ENCODE measurements at places on chromosomes 16 and 17.

DNA sequence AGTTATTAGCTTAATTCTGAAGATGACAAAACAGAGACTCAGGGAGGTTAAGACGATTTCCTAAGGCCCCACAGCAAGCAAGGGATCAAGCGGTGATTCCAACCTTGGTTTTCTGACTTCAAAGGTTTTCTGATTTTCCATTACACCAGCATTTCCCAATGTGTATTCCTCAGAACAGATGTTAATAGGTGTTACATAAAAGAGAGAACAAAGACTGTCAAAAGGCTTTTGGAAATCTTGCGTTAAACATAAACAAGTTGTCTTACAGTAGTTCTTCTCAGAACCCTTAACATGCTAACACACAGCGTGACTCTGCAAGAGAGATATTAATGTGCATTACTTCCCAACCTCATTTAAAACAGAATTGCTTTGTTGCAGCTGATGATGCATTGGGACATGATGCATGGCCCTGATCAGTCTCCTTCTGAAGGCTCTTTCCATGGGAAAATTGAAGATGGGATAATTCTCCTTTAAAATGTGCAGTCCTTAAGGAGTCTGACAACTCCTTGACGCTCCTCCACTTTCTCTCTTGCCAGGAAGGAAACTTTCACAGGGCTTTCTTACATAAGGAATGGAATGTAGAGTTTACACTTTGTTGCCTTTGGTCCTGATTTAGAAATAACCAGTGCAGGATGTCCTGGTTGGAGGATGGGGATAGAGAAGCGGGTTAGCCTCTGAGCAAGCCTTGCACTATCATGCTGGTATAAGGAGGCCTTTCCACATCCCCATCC is 21.5 kb upstream of the MMD start:
- DNase-seq, result no peak

DNA sequence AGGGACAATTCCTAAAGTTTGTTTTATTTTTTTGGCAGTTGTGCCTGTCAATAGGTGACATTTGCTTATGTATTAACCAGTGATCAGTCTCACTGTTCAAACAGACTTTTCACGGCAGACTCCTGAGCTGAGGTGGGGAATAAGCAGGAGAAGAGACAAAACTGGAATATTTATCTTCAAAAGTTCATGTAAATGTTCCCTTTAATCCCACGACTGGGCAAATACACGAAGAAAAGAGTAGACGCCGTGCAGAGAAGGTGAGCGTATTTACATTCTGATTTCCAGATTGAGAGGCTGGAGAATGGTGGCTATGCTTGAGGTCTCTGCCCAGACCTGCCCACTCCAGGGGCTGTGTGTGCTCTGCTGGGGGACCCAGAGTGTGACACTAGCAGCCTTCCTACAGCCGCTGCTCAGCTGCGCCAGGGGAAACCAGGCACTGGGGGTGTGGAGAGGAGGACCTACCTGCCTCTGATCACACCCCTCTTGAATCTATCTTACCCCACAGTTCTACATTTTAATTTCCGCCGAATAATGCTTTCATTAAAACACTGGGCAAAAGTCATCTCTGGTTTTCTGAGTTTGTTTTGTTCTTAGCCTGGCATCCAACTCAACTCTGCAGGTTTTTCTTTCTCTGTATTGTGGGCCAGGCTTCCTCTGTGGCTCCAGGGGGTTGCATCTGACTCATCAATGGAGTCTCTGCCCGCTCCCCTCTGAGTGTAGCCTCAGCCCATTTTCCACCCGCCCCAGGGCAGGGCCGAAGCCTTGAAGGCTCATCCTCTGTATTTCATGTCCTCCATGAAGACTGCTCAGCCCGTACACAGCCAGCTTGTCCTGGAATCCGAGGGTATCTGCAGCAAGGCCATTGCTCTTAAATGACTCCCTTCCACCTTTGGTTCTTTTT is 237.1 kb downstream of the NTN1 start:
- no peak for DNase-seq

GRCh38 chr17:64638552-64639203 is 23.4 kb downstream of the SMURF2 start:
- no peak for DNase-seq

GRCh38 chr16:74104022-74104421 is 192.6 kb upstream of the PSMD7 start:
- DNase-seq, result no peak

GRCh38 chr16:83248735-83249463 is 558.9 kb upstream of the HSBP1 start:
- no peak for DNase-seq

- DNase-seq, result peak; percentile 86
Measured at GRCh38 chr16:66741169-66741900, 10.1 kb downstream of the DYNC1LI2 start.

DNA sequence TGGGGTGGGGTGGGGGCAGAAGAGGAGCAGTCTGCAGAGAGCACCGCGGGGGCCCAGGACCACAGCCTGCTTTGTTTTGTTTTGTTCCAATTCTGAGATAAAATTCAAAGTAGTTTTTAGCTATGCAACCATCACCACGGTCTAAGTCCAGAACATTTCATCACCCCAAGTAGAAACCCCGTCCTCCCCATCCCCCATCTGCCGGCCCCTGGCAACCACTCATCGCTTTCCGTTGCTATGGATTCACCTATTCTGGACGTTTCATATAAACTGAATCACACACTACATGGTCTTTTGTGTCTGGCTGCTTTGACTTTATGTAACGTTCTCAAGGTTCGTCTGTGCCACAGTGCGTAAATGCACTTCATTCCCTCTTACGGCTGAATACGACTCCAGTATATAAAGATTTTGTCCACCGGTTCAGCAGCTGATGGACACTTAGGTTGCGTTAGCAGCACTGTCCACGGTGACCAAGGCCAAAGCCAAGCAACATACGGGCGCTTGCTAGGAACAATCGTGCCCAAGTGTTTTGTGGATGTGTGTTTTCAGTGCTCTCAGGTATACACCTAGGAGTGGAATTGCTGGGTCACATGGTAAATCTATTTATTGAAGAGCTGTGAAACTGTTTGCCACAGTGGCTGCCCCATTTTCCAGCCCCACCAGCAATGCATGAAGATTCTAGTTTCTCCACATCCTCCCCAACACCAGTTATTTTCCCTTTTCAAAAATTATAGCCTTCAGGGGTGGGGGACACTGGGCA is 27.7 kb upstream of the RASD1 start:
- DNase-seq, result no peak

DNA sequence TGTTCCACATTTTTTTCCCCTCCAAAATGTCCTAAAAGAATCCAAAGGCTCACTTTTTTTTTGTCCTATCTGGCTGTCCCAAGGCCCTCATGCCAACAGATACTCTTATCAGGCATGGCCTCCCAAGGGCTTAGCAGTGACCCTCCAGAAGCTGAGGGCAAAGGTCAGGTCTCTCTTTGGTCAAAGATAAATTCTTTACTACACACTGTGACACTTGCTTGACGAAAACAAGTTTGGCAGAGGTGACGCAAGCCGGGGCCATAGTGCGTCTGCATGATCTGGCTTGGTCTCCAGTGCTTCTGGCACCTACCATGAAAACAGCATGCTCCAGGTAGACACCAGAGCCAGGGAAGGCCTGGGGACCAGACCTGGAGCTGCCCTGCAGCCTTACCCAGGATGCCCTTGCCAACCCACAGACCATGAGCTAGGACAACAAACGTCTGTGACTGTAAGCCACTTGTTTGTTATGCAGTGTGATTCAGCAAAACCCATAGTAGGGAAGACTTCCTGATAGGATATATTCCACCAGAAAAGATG is 48.5 kb upstream of the IRF8 start:
- DNase-seq, result no peak

GRCh38 chr17:46972346-46972745 is 6.7 kb downstream of the RPRML start:
- DNase-seq, result no peak

- DNase-seq, result peak; percentile 76
Measured at GRCh38 chr16:11405331-11406176, 60.3 kb downstream of the RMI2 start.

DNA sequence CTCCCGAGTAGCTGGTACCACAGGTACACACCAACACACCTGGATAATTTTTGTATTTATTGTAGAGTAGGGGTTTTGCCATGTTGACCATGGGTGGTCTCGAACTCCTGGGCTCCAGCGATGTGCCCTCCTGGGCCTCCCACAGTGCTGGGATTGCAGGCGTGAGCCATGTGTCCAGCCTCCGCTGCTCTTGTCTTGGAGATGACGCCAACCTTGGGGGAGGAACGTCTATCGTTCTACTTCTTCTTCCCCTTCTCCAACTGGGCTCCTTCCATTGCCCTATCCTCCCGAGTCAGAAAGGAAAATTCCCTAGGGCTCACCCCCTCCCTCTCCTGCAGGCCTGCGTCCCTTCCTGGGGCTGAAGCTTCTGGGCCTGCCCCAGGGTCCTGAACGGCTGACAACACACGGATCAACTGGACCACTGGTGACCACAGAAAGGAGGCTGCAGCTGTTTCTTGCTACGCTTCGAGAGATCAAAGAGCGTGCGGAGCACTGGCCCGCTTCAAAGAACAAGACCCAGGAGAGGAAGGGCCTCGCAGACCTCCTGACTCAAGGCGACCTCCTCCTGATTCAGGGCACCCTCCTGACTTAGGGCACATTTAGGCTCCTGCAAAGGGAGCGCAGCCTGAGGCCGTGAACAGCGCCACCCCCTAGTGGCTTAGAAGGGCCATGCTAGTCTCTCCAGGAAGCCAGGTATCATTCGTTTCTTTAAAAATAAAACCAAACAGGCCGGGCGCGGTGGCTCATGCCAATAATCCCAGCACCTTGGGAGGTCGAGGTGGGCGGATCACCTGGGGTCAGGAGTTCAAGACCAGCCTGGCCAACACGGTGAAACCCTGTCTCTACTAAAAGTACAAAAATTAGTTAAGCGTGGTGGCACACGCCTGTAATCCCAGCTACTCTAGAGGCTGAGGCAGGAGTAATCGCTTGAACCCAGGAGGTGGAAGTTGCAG is 48.5 kb upstream of the HELZ start:
- DNase-seq, result peak; percentile 78

- DNase-seq, result peak; percentile 94
Measured at GRCh38 chr16:21650521-21650920, 1.9 kb downstream of the IGSF6 start.

DNA sequence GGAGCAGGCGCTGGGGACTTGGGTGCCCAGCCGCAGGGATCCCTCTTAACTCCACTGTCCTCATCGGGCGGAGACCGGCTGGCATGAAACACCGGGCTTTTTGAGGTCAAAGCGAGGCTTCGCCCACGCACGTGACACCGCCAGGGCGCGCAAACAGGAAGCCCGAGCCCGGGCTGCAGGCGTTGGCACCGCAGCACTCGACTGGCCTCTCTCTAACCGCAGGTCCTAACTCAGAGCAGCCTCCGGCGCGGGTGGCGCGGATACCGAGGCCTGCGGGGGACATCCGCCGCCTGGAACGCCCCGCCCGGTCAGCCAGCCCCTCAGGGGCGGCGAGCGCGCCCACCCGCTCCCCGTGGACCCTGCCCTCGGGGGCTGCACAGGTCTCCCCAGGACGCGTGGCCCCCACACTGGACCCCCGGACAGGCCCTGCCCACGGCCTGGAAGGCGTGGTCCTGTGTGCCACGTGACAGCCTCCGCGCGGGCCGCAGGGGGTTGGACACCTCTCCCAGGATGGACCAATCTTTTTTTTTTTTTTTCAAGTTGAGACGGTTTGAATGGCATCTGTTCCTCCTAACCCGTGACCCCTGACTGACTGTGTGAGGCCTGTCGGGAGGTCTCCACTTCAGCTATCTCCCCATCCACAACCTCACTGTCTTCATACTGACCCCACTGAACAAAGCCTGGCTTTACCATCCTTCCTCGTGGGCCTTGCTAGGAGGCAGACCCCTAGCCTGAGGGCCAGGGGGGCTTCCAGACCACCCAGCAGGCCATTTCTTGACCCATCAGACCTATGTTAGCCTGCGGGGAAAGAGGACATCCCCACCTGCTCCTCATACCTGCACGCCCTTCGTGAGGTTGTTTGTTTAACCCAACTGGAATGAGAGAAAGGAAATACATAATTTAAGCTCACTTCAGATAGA is 8.4 kb upstream of the SLC47A2 start:
- DNase-seq, result peak; percentile 98

DNA sequence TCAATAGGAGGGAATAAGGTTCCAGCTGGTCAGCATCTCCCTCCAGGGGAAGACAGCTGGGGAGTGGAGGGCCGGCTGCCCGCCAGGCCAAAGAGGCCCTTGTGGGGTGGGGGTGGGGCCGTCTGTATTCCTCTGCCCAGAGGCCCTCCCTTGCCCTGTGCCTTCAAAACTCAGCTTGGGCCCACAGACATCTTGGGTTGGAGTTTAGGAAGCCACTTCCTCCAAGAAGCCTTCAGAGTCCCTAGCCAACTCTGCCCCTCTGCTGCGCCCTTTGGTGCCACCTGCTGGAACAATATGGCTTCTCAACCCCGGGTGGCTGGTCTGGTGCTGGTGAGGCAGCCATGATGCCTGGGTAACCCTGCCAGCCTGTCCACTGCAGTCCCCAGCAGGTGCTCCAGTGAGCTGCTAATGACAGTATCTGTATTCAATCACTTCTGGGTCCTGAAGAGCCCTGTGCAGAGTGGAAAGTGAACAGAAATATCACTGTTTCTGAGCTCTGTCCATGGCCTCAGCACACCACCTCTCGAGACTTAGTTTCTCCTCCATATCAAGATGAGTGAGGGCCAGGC is 16.7 kb downstream of the HSD11B2 start:
- DNase-seq, result peak; percentile 78

DNA sequence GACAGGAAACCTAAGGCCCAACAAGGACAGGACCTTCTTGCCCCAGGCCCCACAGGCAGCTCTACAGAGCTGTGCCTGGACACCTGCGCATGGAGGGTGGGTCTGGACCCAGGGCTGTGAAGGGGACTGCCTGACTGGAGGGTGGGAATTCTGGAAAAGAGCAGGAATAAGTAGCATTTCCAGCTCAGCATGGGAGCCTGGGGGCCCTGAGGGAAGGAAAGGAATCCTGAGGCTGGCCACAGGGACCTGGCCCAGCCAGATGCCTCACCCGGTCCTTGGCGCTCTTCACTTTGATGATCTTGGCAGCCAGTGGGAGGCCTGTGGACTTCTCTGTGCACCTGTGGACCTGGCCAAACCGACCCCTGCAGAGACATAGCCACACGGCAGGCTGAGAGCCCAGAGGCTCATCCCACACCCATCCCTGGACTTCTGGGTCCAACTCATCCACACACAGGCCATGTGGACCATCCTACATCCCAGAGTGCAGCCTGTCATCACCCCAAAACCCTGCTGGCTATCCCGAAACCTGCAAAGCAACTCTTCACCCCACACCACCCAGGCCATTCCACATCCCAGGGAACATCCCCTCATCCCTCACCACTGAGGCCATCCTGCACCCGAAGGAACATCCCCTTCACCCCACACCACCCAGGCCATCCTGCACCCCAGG is 18.7 kb downstream of the MYLK3 start:
- DNase-seq, result no peak
